ENCODE measurements at places on chromosomes 16 and 17.
A peak's percentile ranks its signal among the peaks of the same experiment; 100 is the strongest.

GRCh38 chr17:31568539-31568938 is 177.1 kb downstream of the RAB11FIP4 start:
- DNase-seq, result no peak

DNA sequence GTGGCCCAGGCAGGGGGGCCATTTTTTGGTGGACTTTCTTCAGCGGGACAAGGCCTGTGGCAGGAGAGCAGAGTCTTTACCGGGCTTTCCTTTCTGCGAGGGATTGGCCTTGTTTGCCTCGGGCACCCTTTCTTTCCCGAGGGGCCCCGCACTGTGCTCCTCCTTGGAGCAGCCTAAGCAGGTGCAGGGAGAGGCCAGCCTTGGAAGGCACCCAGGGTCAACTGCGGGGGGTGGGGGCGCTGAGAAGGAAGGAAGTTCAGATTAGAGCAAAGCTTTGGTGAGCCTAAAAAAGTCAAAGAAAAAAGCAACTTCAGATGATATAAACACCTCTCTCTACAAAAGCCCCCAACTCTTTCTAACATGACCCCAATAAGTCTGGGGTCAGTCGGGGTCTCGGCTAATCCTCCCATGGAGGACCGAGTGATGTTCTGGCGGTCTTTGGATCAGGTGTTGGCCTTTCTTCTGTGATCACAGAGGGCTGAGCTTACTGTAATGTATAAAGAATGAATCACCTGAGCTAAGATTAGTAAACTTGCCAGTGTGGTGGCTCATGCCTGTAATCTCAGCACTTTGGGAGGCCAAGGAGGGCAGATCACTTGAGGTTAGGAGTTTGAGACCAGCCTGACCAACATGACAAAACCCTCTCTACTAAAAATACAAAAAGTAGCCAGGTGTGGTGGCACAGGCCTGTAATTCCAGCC is 63.0 kb downstream of the PGS1 start:
- DNase-seq, result no peak

- no peak for DNase-seq
Observed at GRCh38 chr17:37741341-37742115, 3.3 kb downstream of the HNF1B start.

- DNase-seq, result no peak
Observed at GRCh38 chr17:5826384-5826783, 242.1 kb upstream of the NLRP1 start.

DNA sequence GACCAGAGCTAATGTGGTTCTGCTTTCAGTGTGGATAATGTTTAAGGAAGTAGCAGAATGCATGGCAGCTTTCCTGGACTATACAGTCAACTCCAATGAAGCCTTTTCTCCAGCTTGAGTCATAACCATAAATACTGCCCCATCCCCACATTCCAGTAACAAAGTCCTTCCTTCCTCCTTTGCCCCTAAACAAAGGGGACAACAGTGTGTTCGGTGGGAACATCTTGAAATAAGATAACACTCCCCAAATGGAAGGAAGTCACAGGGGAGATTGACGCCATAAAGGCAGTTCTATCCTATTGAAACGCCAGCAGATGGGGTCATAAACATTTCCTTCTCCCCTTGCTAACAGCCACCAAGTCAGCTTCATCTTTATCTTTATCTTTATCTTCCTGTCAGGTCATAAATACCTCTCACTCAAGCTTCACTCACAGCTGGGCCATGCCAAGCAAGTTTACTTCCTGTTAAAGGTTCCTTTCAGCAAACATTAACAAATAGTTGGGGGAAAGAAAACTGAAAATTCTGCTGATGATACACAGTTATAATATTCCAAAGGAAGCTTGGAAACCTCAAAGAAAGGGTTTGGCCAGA is 136.7 kb downstream of the SNX11 start:
- DNase-seq, result no peak

GRCh38 chr16:30569746-30570635 is 1.5 kb downstream of the ZNF688 start:
- DNase-seq, result no peak

- DNase-seq, result no peak
Observed at GRCh38 chr16:57667048-57667525, 1.0 kb upstream of the ADGRG3 start.

- no peak for DNase-seq
Observed at GRCh38 chr16:23670137-23670776, 8.4 kb upstream of the PLK1 start.

DNA sequence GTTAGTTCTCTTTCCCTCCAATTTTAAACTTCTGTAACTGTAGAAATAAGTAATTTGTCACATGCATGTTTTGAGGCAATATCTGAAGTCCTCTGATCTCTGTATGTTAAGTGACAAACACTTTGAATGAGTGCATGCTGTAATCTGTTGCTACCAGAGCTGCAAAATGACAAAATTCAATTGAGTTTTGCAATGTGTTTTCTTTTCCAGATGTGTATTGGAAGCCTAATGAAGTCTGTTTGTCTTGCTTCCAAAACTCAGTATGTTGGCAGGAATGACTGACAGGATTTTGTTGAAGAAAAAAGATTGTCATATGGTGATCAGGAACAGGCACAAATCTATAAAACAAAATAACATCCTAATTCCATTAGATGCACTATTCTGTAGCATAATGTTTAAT is 561.6 kb upstream of the CDH8 start:
- DNase-seq, result no peak

- no peak for DNase-seq
Observed at GRCh38 chr17:28276011-28276410, 43.0 kb upstream of the TMEM97 start.

GRCh38 chr17:80866050-80866793 is 125.4 kb upstream of the CHMP6 start:
- DNase-seq, result peak; percentile 58

GRCh38 chr16:66287926-66288325 is 78.6 kb upstream of the CDH5 start:
- DNase-seq, result no peak
